ENCODE measurements at places on chromosomes 6 and 20. TPM values are rescaled to one million over a fixed set of nuclear protein-coding genes. Genes with fewer than 3 reads are reported as not detected.

SH3BGRL2 gene
- 38.4 TPM for polyA plus RNA-seq

OR2J3 gene
- not detected for polyA plus RNA-seq

CST1 gene
- polyA plus RNA-seq, result not detected

GTF2H4 gene
- polyA plus RNA-seq, result 56.2 TPM

CLDN20 gene
- polyA plus RNA-seq, result 2.3 TPM

TMEM200A gene
- polyA plus RNA-seq, result 2.6 TPM

ENPP5 gene
- 6.6 TPM for polyA plus RNA-seq

KCNQ5 gene
- polyA plus RNA-seq, result 2.6 TPM

SLC35D3 gene
- polyA plus RNA-seq, result 1.9 TPM

GSTA3 gene
- 0.51 TPM for polyA plus RNA-seq

DNA sequence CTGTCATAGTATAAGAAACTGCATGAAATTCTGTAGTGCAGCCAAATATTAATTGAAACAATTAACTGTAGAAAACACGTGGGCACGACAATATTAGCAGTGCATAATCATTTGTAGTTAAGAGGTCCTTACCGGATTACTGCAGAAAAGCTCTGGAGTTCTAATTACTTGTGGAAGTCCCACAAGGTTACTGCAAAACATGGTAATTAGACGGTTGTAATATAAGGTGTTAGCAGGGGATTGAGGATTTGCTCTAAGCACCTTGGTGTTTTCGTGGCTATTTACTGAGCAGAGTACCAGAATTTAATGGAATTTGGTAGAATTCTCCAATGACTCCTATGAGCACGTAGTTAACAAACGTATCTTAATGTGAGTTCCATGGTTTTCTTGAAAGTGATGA, 473.6 kb upstream of the AGPAT4 start:
- DNase-seq, result no peak

DNA sequence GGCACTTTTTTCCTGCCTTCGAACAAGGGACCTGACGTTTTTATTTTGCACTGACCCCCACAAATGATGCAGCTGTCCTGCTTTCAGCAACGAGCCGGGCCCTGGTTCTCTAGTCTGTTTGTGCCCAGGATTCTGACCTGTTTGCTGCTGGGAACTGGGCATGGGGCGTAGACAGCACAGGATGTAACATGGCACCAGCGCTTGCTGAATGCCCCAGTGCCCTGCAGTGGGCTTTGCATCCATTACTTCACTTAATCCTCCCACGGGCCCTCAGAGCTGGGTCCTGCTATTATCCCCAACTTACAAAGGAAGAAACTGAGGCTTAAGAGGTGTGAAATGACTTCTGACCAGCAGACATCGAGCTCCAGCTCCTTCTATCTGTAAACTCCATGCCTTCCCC, 80.4 kb upstream of the PMEPA1 start:
- no peak for DNase-seq

DNA sequence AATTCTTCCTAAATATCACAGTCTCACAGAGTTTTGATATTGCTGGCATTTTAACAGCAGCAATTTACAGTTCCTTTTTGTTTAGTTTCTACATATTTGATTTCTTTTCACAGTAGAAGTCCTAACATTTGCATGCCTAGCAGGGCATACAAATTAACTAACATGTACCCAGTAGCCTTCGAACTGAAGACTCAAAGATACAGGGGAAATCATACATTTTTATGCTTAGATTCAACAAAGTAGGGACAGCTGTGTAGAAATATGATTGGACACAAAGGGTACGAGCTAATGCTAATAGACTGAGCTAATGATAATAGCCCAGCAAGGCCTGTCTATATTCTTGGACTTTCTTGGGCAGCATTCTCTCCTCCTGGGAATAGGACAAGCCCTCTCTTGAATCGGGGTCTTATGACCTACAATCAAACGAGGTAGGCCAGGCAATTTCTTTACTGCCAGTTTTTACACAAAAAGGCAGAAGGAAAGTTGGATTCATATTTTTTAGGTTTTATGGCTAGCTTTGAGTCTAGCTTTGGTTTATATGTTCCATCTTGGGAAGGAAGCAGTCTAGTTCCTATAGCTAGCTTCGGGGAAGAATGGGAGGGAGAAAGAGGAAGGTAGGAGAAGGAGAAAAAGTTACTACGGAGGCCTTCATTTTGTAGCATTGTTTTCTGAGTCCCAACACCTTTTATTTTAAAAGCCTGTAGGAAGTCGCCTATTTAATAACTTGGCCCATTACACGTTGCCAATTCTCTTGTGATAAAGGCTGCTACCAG, 115.8 kb downstream of the HFE start:
- DNase-seq, result no peak

GRCh38 chr6:20715135-20715806, 181.0 kb downstream of the CDKAL1 start:
- DNase-seq, result no peak

DNA sequence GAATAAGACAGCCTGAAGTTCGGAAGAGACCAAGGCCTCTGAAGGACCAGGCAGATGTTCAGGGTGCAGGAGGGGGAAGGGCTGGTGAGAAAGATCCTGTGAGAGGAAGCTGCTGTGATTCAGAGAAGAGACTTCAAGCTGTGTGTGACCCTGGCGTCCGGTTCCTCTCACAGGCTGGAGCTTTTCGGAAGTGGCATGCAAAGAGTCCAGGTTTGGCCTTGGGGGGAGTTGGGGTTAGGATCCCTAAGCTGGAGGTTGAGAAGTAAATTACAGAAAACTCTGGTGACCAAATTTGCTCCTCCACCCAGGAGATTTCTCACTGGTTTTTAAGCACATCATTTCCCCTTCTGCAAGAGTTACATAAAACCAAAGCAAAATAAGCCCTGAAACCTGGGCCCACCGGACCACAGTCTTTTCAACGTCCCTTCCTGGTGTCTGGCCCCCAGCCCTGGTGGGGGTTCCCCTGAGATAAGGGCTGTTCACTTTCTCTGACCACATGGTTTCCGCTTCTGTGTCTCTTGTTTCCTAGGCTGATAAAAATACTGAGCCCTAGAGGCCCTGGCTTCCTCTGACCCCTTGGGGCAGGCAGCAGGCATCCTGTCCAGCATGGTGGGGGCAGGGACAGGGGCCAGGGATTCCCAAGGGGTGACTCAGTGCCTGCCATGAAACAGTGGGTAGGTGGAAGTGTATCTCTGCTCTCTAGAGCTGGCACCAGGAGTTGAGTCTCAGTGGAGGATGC, 12.0 kb upstream of the LTA start:
- peak; percentile 38 for DNase-seq

DNA sequence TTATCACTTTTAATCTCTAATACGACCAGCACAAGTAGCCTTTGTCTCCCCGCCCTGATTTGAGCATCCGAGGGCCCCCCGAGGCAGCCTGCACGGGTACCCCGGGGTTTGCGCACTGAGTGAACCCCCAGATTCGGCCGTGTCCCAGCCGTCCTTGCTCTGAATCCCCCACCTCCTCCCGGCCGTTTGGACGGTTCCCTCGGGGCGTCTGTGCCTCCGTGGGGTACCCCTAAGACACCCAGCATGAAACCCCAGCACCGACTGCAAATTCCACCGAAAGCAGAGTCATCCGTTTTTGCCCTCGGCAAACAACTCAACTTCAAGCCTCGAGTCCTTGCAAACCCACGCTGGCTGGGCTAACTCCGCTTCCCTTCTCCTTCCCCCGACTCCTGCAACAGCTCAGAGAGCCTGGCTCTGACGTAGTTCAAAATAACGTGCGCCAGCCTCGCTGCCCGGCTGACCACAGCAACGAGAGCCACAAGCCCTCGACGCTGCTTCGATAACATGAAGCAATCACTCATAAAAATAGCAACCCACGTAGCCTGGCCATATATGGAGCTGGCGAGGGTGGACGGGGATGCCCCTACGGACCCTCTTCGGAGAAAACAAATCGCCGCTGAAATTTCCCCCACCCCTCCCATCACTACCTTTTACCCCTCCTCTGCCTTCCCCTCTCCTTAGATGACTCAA, 764 bp upstream of the SNAP25 start:
- DNase-seq, result peak; percentile 63

DNA sequence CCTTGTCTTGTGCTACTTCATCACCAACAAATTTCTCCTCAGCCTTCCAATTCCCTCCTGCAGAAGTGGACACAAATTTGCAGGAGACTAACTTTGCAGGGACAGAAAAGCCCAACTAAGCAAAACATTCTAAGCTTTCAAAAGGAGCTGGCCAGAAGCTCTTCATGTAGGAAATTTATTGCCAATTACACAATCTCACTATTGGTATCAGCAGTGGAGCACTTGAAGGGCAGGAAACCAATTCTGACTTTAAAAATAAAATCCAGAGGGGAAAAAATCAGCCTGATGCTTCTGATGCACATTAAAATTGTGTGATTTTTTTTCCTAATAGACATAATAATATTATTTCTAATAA, 193.3 kb downstream of the LY86 start:
- DNase-seq, result peak; percentile 36

- no peak for DNase-seq
These were observed 131.7 kb downstream of the PLCB4 start for GRCh38 chr20:9200620-9201019.

- DNase-seq, result no peak
These were observed 20.0 kb upstream of the PXDC1 start for GRCh38 chr6:3771407-3772011.

- no peak for DNase-seq
These were observed 55.5 kb downstream of the EDN1 start for GRCh38 chr6:12345694-12346058.

GRCh38 chr6:157050537-157051265, 272.6 kb downstream of the TMEM242 start:
- DNase-seq, result no peak

GRCh38 chr6:107653183-107653580, 163.3 kb downstream of the SOBP start:
- no peak for DNase-seq

DNA sequence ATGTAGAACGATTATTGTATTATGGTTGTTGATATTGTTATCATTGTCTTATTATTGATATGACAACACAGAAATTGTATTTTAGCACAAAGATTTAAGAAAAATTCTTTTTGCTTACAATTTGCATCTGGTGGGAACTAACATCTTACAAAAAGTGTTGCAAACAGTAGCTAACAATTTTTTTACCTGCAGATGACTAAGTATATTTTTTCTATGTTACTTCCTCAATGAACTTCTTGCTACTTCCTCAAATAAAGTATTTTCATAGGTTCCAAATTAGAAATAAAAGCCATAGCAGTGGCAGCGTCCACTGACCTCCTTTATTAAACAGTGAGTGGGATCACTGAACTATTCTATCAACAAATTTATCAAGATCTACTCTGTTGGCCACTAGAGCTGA, 847.0 kb downstream of the PHF3 start:
- no peak for DNase-seq

DNA sequence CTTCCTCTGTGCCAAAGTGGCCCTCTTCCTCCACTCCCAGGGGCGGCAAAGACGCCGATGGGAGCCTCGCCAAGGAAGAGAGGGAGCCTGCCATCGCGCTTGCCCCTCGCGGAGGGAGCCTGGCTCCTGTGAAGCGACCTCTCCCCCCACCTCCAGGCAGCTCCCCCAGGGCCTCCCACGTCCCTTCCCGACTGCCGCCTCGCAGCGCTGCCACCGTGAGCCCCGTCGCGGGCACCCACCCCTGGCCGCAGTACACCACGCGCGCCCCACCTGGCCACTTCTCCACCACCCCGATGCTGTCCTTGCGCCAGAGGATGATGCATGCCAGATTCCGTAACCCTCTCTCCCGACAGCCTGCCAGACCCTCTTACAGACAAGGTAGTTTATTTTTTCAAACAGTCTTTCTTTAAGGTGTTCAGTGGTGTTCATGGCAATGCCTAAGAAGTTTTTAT, 64.9 kb downstream of the FNDC1 start:
- DNase-seq, result no peak

DNA sequence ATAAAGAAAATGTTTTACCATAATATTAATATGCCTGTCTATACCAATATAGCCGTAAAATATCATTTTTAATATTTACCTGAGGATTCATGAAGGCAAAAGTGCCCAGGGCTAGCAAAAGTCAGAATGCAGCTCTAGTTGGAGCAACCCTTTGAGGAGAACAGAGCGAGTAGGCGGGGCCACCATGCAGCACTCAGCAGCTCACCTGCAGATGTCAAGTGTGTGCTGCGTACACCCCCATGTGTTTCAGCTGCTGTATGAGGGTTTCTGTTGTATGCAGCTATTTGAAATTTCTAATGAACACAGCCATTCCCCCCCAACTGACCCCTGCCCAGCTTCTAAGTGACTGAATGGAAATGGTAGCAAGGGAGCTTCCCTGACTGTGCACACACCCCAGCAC, 508.0 kb downstream of the QKI start:
- no peak for DNase-seq

- no peak for DNase-seq
These were observed 63.6 kb downstream of the CBFA2T2 start for GRCh38 chr20:33553516-33553915.

DNA sequence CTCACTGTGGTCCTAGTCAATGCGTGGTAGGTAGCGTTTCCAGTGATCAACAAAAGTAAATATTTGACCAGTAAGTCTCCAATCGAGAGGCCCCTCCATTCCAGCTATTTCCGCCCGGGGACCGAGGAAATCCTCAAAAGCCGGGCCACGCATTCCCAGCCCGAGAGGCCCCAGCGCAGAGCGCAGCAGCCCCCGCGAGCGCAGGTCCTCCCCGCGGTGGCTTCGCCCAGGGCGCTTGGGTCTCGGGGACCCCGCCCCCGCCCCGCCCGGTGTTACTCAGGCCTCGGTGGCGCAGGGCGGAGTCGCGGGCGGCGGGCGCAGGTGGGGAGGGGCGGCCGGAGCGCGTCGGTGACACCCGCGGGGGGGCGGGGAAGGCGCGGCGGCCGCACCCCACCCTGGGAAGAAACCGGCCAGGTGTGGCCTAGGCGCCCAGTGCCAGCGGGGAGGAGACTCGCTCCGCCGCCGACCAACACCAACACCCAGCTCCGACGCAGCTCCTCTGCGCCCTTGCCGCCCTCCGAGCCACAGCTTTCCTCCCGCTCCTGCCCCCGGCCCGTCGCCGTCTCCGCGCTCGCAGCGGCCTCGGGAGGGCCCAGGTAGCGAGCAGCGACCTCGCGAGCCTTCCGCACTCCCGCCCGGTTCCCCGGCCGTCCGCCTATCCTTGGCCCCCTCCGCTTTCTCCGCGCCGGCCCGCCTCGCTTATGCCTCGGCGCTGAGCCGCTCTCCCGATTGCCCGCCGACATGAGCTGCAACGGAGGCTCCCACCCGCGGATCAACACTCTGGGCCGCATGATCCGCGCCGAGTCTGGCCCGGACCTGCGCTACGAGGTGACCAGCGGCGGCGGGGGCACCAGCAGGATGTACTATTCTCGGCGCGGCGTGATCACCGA, at the start of gene DSP:
DSP (plus strand) TSS at position 497 of the 890 bp plus-strand sequence; CDS start at position 742, 245 bp downstream.
- peak; percentile 46 for DNase-seq

DNA sequence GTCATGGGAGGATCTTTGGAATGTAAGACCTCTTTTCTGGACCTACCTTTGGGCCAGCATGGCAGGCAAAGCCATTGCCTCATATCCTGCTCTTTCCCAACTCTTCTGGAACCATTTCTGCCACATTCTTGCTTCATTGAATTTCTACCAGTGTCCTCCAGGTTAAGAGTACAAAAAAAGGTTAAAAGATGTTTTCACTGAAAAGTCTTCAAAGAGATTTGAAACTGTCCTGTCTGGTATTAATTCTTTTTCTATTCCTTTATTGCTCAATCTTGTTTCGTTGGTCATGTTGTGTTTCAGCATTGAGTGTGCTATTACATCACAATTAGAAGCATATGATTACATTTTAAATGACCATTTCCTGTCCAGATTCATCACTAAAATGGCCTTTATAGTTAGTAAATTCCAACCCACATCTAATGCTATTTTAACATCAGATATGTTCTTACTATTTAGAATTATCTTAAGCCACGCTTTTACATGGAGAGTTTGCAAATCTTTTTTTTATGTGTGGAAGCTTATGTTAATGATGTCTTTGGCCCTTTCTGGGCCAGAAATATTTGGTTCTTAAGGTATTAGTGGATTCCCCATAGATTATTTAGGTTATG, 450.9 kb downstream of the GJA1 start:
- DNase-seq, result peak; percentile 13

- DNase-seq, result no peak
These were observed 39.4 kb downstream of the HFE start for GRCh38 chr6:26126394-26127235.
